Cortex of kidney (tissue), 1 donor: ENCODE measurements at places on chromosomes 13 and 19.

DNA sequence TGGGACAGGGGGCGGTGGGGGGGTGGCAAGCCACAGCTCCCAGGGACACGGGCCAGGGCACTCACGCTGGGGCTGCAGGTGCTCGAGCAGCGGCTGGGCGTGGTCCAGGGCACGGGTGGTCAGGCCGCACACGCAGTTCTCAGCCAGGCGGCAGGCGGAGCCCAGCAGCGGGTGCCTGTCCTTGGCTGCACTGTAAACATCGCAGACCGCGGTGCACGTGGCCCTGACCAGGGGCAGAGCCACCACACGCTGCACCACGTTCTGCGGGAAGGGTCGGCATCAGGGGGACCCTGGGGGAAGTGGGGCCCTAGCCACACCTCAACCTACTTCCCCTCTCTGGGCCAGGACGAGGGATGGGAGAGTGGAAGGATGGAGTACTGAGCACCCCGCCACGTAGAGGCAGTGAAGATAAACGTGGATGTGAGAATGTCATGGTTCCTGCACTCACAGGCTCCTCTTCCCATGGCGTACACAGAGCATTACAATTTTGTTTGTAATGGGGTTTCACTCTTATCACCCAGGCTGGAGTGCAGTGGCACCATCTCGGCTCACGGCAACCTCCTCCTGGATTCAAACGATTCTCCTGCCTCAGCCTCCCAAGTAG, 3.4 kb downstream of the PLIN5 start:
- no peak for DNase-seq

- DNase-seq: no peak
Observed at GRCh38 chr19:441213-441836, 19.5 kb downstream of the SHC2 start.

DNA sequence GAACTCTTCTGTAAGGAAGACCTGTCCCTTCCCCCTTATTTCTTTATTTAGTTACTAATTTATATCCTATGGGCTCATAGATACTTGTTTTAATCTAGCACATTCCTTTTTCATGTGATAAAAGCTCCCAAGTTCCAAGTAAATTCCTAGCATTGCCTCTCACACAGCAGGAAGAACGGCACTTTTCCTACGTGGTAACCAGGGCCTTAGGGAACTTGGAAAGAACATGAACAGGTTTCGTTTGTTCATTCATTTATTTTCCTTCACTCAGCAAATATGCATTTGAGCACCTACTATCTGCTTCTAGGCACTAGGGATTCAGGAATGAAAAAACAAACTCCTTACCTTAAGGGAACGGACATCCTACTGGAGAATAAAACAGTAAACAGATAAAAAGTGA, 125.1 kb downstream of the SIPA1L3 start:
- no peak for DNase-seq

- DNase-seq: no peak
Observed at GRCh38 chr19:13461536-13461935, 44.7 kb downstream of the CACNA1A start.
